IMR-90 (cell line): ENCODE measurements at places on chromosomes 2 and 18. TPM values are rescaled to one million over a fixed set of nuclear protein-coding genes. Genes with fewer than 3 reads are reported as not detected.

Gene KCNJ3
- not detected in 2 replicates for total RNA-seq

DNA sequence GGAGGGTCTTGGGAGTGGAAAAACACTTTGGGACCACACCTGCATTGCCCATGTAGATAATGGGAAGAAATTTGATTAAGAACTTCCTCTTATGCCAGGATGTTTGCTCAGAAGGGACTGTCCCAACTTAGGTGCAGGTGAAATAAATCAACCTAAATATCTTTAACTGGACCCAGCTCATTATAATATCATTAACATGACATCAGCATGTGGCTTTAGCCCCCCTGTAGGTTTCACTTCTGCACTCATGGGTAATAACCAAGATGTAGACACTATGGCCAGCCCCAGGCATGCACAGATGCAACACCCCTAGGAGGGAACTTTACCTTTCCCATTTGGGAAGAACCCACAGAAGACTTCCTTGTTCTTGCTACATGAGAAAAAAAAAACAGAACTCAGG, 227.4 kb upstream of the ZNF804A start:
- no peak for DNase-seq

Gene VWC2L
- not detected in 2 replicates for total RNA-seq

DNA sequence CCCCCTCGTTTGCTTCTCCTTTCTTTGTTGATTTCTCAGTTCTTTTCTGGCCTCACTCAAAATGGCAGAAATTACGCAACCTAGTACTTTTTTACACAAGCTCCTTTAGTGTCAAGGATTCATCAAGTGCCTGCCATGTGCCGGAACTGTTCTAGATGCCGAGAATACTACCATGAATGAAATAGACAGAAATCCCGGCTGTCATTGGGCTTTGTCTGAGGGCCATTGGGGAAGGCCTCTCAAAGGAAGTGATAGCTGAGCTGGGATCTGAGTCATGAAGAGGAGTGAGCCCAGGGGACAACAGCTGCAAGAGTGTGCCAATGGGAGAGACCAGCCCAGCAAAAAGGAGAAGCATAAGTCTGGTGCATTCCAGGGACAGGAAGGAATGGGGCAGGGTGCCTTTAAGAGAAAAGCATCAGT, 34.3 kb upstream of the PPP1CB start:
- peak; percentile 85 for DNase-seq

DNA sequence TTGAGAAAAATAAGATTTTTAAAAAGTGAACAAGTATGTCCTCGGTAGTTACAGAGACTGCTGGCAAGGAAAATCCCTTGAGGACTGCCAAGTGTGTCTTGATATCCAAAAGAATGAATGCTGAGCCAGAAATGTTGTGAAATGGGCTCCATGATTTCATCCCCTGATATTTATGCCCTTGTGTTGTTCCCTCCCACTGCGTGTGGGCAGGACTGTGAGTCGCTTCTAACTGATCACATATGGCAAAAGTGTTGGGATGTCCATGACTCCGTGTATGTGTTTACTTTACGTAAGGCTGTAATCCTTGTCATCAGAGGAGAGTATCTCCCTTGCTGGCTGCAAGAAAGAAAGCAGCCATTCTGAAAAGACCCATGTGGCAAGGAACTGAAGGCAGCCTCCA, 285.1 kb downstream of the SS18 start:
- DNase-seq = peak; percentile 89

DNA sequence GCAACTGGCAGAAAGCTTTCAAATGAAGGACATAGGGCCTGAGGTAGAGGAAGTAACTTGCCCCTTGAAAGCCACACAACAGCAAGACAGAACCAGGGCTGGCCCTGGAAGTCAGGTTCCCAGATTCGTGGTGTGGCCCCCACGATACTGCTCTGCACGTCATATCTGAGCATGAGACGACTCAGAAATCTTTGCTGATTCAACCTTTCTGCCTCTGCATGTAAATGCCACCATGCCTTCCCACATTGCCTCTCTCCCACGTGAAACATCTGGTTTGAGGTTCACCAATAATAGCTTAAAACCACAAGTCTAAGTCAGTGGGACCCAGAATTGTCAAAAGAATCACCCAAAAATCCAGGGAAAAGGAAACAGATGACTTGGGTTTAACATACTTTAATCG, 214.0 kb upstream of the TRIB2 start:
- DNase-seq = peak; percentile 71

Gene GATA6
- total RNA-seq = 2.5 and 3.3 TPM in 2 replicates

DNA sequence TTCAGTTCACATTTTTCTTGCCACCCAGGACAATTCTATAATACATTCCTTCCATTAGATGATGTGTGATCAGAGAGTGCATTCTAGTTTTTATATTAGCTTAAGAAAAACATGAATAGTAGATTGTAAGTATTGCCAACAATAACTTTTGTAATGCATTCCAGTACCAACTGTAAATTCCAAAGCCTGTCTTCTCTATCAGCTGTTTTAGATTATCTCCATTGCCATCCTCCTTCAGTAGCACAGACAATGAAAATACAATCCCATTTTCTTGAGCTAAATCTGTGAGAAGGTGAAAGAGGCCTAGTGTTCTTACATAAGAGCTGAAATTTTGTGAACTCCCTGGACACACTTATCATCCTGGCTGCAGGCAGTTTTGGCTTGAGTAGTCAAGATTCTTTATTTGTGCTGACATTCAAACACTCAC, 103.9 kb downstream of the CCBE1 start:
- DNase-seq = peak; percentile 40

GRCh38 chr2:67311536-67311935, 85.6 kb upstream of the ETAA1 start:
- DNase-seq = peak; percentile 89

DNA sequence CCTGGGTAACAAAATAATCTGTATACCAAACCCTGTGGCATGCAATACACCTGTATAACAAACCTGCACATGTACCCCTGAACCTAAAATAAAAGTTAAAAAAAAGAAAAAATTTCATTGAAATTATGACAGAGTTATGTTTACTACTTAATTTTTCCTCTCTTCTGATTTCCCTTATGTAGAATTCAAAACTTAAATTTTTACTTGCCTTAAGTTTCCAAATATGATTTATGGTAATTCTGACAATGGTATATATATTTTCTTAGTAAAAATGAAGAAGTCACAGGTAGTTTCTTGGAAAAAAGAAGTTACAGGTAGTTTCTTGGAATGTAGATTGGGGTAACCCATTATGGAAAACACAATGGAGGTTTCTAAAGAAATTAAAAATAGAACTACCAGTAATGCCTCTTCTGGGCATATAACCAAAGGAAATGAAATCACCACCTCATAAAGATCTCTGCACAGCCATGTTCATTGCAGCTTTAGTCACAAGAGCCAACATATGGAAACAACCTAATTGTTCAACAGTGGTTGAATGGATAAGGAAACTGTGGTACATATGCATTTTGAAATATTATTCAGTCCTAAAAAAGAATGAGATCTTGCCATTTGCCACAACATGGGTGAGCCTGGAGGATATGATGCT, 164.9 kb downstream of the BABAM2 start:
- peak; percentile 55 for DNase-seq

DNA sequence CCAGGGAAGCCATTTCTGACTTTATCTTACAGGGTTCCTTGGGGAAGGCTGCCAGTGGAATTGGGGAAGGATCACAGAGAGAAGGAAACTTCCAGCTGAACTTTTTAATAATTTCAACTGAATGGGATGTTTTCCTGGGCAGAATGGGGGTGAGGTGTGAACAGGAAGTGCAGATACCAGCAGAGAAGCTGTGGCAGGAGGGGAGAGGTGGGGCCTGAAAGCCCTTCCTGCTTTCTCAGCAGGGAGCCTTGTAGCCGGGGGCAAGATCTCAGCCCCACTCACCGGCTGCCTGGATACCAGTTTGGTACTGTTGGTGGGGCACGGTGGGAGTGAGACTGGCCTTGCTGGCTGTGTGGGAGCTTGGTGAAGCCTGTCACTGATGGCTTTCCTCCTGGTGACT, 170.5 kb downstream of the ZBTB7C start:
- DNase-seq = no peak

DNA sequence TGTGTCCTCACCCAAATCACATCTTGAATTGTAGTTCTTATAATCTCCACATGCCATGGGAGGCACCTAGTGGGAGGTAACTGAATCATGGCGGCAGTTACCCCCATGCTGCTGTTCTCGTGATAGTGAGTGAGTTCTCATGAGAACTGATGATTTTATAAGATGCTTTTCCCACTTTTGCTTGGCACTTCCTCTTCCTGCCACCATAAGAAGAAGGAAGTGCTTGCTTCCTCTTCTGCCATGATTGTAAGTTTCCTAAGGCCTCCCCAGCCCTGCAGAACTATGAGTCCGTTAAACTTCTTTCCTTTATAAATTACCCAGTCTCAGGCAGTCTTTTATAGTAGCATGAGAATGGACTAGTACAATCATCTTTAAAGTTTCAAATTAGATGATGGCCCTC, 902.4 kb upstream of the PIK3C3 start:
- DNase-seq = no peak

DNA sequence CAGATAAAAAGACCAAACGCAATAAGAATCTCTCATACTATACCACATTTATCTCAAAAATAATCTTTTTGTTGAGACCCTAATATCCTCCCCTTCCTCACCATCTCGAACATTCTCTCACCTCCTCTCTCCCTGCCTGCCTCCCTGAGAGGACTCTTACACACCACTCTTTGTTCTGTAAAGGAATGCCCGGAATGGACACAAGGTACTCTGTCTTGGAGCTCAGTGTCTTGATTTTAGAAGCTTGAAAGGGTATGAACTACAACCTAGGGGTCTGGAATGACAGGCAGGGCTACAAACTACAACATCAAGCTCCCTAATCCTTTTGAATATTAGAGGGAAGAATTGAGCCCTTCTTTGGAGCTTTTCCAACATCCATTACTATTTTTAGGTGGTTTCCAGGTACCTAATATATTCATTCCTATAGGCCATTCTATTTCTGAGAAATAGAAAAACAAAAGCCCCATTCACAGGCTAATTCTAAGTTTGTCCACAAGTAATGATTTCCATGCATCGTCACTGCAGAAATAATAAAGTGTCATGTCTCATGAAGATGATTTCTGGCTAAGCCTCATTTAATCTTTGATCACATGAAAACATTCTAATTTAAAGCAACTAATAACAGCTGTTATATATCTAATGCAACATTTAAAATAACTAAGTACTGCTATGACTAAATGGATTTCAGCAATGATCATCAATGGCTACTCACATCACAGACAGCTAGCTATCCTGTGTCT, 60.6 kb downstream of the LRP2 start:
- no peak for DNase-seq

Gene CNDP1
- not detected in 2 replicates for total RNA-seq

DNA sequence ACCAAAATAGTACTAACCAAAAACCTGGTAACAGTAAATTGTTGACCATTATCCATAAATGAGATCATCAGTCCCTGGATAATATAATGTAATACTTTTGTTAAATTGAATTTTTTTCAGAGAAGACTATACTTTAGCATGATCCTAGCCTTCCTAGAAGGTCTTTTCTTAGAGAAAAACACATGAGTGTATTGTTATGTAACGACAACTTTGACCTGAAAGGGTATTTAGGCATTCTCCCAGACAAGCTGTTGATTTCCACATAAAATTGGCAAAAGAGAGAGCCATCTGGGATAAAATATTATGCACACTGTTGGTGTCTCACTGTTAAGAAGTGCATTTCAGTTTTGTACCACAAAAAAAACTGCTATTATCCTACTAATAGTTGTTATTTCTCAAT, 120.0 kb upstream of the MAPRE2 start:
- DNase-seq = no peak

DNA sequence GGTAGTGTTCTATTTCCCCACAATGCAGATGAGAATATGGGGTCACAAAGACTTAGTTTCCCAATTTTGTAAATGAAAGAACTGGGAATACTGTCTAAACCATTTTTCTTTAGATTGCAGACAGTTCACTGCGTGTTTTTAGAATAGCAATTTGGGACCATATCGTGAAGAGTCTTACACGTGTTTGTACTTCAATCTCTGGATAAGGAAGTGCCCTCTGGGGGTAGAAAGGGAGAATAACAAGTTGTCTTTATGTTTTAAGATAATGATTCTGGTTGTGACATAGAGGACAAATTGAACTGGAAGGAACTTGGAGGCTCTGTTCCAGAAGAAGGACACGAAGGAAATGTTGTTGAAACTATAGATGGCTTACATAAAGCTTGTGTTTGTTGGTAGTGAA, 457.7 kb downstream of the CBLN2 start:
- no peak for DNase-seq

Gene LRRTM4
- not detected in 2 replicates for total RNA-seq

Gene PLEK
- total RNA-seq = under 0.01 TPM in 1 of 2 replicates, not detected in the other

DNA sequence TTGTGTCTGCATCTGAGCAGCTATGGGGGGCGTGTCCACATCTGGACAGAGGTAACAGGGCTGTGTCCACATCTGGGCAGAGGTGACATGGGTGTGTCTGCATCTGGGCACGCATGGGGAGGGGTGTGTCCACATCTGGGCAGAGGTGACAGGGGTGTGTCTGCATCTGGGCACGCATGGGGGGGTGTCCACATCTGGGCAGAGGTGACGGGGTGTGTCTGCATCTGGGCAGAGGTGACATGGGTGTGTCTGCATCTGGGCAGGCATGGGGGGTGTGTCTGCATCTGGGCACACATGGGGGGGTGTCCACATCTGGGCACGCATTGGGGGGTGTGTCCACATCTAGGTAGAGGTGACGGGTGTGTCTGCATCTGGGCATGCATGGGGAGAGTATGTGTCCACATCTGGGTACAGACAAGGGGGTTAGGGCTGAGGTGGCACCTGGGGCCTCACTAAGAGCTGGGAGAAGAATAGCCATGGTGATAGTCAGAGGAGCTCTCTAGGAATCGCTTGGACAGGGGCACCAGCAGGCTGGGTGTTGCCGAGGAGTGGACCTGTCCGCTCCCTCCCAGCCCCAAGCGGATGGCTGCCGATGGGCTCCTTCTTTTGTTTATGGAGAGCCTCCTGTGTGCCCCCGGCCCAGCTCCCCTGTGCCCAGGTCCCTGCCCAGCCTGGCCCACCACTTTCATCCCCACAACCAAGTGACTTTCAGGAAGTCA, 177.8 kb downstream of the EIPR1 start:
- no peak for DNase-seq

Gene TGFA
- not detected in 2 replicates for total RNA-seq

- no peak for DNase-seq
Measured at GRCh38 chr2:232361646-232362045, 16.9 kb upstream of the ALPP start.

DNA sequence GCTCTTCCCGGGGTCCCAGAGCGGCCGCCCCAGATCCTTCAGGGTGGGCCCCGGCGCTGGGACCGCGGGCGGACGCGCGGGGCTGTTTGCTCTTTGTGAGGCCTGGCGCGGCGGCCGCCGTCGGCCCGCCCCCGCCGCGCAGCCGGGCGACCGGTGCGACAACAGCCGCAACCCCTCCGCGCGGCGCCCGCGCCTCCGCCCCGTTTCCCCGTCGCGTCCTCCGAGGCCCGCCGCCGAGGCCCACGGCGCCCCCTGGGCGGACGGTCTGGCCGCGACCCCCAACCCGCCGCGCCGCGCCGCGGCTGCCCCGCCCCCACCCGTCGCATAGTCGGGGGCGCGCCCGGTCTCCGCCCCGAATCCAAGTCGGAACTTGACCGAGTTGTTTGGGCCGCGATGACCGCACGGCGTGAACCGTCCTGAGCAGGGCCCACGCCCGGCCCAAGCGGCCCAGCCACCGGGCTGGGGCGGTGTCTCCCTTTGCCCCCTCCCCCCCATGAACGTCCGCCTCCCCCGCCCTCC, 448 bp downstream of the YPEL5 start:
- no peak for DNase-seq
